NCI-H2029 (cell line): ENCODE measurements at places on chromosomes 12 and 14.

GRCh38 chr12:100721169-100721568, 73.4 kb upstream of the ANO4 start:
- DNase-seq: no peak

GRCh38 chr12:105580821-105581352, 250.4 kb downstream of the C12orf75 start:
- peak; percentile 82 for DNase-seq

GRCh38 chr12:18955594-18955993, 173.9 kb upstream of the PLEKHA5 start:
- DNase-seq: no peak

- DNase-seq: no peak
Observed at GRCh38 chr12:1566449-1567135, 27.8 kb downstream of the FBXL14 start.

DNA sequence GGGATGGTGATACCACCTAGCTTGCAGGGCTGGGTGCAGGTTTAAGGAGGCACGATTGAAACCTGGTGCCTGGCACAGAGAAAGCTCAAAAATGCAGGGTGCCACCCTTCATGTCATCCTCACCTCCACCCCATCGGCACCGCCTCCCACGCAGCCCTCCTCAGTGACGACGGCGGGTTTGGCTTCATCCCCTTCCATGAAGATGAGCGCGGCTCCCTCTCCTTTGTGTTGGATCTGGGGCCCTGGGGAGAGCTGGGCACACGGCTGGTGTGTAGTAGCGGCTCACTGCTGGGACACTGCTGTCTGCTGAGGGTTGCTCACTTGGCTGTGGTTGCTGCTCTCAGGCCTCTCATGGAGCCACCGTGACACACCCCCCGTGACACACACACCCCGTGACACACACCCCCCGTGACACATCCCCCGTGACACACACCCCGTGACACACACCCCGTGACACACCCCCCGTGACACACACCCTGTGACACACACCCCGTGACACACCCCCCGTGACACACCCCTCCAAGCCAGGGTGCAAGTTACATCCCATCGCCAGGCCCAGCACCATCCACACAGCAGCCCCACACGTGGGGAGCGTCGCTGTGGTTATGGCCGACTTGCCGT, 42.9 kb upstream of the FZD10 start:
- DNase-seq: no peak

DNA sequence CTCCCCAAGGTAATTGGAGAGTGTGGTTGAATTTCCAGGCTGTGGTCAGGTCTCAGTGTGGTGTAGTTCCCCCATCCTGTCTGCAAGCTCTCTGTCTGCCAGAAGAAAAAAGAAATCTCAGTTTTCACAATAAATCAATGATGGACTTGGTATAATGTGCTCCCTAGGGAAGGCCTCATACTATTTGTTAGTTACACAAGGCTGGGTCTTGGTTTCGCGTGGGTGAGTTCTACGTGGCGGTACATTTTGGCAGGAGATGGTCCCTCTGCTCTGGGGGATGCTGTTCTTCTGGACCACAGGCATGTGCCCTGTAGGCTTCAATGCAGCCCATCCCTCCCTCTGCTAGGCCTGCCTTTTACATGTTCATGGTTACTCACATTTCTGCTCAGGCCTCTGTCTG, 206.4 kb upstream of the PELI2 start:
- DNase-seq: no peak

DNA sequence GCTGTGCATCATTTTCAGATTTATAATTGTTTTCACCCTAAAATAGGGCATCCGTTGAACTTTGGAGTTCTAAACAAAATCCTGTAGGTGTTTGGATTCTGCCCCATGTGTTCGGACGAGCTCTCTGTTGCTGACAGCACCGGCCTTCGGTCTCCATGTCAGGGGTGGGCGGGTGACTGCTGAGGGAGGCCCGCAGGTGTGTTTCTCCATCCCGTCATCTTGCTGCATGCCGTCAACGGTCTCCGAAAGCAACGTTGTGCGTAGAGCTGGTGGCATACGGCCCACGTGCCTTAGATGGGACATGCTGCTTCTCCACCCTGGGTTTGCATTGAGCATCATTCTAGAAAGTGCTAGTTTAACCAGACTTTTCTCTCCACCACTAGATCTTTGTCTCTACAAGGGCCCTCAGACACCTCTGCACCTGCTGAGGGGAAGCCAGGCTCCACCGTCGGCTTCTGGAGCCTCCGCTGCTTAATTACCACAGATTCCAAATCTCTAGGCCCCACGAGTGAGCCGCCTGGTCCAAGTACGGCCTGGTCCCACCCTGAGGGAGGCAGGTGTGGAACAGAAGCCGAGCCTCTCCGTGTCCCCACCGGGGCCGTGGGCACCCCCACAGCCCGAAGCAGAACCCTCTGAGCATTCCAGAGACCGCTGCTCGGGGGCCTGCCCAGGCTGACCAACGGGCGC, 15.7 kb upstream of the AMN start:
- DNase-seq: no peak

DNA sequence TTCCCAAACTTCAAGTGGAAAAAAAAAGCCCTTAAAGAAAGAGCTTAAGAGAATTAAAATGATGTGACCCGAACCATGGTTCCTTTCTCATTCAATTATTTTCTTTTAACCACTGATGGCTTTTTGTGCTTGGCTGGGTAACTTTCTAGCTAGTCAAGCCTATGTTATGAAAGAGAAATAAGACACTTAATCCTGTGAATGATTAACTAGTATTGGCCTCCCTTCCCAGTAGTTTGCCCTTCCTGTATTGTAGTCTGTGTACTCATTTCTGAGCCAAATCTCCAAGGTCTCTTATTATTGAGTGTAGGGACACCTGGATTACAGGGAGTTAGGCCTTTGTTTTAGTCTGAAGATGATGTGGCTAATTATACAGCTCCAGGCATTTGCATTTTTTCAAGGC, 353.0 kb downstream of the RAD51B start:
- DNase-seq: no peak

DNA sequence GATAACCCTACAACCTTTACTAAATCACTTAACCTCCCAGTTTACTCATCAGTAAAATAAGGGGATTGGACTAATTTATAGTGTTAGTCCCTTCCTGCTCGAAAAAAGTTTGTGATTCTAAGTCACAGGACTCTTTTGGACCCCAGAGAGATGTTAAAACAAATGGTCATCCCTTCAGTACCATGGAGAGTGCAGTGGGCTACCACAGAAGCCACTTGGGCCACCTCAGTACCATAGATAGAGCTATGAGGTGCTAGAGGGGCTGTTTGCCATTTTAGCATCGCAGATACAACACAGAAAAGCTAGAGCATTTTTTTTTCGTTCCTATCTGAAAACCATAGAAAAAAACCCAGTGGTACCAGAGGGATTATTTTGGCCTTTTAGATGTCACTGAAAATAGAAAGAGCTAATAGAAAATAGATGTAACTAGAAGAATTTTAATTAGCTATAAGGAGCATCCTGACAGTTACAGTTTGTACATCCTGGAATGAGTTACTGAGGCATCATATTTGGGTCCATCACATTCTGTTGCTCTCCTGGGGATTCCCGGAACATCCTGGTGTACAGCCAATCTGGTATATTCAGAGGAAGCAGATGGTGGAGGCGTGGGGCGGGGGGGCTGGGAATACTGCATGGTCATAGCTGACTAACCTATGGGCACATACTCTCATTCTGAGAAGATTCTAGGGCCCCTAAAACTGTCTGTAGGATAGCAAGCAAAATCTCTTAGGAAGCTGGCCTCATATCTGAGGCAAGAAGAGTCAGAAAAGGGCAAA, 2.8 kb downstream of the ZNF219 start:
- DNase-seq: no peak

GRCh38 chr12:19431407-19432308, 7.6 kb upstream of the AEBP2 start:
- no peak for DNase-seq

DNA sequence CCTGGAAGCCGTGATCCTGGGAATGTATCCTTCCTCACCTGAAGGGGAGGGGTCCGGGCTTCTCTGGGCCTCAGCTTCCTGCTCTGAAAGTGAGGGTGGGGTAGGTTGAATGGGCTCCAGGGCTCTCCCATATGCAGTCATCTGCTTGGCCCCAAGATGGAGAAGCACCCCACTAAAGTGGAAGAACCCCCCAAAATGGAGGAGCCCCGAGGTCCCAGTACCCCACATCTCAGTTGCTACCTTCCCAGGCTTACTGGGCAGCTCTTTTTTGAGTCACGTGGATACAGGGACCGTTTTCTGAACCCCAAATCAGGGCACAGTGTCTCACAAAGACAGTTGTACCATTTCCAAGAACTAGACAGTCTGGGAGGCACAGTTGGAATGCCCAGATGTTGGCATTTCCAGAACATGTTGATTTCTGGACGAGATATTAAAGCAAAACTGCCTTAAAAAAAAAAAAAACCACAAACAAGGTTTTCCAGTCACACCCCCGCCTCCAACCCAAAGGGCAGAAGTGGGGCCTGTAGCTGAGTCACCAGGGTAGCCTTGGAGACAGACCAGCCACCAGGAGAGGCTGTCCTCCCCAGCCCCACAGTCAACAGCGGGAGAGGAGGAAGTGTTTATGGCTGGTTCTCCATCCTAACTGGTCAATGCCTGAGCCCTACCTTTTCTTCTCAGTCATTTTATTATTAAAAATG, 12.1 kb downstream of the VASH1 start:
- no peak for DNase-seq

GRCh38 chr14:36514278-36515104, 5.5 kb downstream of the NKX2-1 start:
- DNase-seq: peak; percentile 76

- peak; percentile 0 for DNase-seq
Observed at GRCh38 chr14:66359500-66359899, 126.7 kb upstream of the CCDC196 start.

GRCh38 chr12:90951432-90952105, 3.4 kb downstream of the CCER1 start:
- DNase-seq: no peak

DNA sequence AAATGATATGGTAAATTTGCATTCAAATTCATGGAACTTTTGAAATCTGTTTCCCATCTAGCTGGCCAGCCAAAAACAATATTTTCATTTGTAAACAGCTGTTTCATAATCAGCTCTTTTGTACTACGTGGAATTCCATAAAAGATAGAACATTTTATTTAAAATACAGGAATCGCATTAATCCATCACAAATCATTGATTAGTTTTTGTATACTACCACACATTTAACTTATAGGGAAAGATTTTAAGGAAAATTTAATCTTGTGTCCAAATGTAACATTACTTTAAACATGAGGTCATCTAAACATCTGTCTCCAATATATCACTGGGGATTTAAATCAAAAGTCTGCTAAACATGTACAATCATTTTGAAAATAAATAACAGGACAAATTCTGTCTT, 33.5 kb downstream of the SLC25A21 start:
- no peak for DNase-seq

GRCh38 chr12:28704477-28705169, 444.5 kb upstream of the FAR2 start:
- DNase-seq: no peak

GRCh38 chr14:102898776-102899515, 23.5 kb upstream of the AMN start:
- no peak for DNase-seq

DNA sequence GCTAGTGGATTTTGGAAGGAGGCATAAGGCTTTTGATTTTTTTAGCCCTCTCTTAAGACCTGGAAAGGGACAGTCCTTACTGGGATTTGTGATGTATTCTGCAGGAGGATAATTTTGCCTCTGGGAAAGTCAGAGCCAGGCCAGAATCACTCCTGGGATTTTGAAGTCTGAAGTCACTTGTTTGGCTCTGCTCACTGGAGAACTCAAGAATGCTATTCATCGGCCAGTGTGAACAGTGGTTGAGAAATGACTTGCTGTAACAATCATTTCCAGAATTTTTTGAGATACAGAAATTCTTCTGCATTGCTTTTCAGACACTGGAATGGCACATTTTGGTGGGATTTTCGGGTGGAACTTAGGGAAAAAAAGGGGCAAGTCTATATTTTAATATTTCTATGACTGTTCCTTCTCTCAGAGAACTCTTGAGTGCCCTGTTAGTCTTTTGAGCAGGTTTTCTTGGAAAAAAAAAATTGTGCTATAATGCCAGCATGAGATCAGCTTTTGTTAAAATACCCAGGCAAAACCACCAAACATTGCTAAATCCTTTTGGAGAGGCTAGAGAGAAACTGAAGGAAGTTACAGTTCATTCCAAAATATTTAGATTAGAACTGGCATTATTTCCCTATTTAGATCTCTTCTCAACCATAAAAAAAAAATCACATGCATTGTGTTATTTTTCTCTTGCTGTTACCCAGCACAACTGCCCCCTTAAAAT, 26.1 kb upstream of the BHLHE41 start:
- no peak for DNase-seq

GRCh38 chr12:46825591-46826414, at the start of gene SLC38A4:
Gene SLC38A4, minus strand, starts transcription at chr12:46825997. Its CDS starts 32,926 bp downstream, at chr12:46793071.
- DNase-seq: no peak

- DNase-seq: no peak
Observed at GRCh38 chr12:18970603-18971002, 158.9 kb upstream of the PLEKHA5 start.

DNA sequence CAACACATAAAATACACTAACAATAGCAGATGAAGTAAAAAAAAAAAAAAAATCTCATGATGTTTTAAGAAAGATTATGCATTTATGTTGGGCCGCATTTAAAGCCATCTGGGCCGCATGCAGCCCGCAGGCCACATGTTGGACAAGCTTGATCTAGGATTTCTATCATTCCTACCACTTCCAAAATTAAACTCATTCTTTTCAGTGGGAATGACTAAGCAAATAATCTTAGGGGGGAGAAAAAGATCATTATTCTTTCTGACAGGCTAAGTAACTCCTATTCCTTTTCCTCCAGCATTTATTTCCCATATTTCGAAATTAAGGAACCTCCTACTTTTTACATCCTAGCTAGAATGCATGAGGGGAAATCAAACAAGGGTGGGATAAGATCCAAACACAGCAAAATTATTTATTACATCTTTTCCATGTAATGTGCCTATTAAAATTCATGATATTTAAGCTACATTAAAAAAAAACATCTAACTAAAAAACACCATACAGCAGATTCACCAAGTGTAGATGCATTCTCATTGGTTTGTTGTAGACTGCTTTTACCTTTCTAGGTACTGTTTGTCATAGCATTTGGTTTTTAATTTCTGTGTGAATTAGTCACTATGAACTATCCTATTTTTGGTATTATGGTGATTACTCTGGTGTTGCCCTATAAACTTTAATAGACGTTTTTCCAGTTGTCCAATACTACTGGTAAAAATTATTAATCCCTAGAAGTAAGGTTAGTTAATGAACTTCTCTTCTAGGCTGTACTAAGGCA, 76.1 kb downstream of the RASSF8 start:
- no peak for DNase-seq

- no peak for DNase-seq
Observed at GRCh38 chr12:70449074-70449752, 83.1 kb downstream of the KCNMB4 start.

DNA sequence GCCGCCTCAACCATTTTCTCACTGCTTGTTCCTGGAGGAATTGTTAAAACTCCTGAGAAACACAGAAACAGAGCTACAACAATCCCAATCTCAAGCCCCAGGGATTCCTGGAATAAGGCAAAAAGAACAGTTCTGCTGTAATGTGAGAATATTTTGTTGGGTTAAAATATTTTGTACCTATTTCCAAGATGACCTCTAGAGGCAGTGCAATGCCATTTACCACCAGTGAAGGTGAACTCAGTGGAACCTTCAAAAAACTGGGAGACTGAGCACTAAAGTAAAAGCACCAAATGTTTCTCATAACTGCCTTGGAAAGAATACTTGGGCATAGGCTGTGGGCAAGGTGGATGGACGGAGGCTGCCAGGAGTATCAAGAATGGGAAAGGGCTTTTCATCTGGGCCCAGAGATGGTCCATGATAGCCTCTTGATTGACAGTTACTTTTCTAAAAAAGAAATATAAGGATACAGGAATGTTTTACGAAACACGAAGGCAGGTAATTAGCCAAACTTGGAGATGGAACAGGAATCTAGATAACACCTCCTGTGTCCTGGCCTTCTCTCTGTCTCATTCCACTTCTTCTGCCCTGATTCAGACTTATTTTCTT, 334.0 kb upstream of the FLRT2 start:
- DNase-seq: no peak
